Chondrocyte (in vitro differentiated cells): ENCODE measurements at places on chromosomes 1 and 21. TPM values are rescaled to one million over a fixed set of nuclear protein-coding genes. Genes with fewer than 3 reads are reported as not detected.

GRCh38 chr1:111736548-111737215 lies 2.5 kb downstream of the INKA2 start:
- H3K27ac ChIP-seq: no peak overlapping the region
- peaks cover 11% of the 10 kb centered on the region for H3K4me1 ChIP-seq

Gene PGLYRP4
- total RNA-seq: not detected in 3 replicates

- no peaks in the 10 kb centered on the region for H3K4me1 ChIP-seq
- no peak overlapping the region for H3K27ac ChIP-seq
- H3K27me3 ChIP-seq: no peaks in the 10 kb centered on the region
- H3K36me3 ChIP-seq: no peaks in the 10 kb centered on the region
Measured at GRCh38 chr1:2950926-2951305, 70.4 kb upstream of the ACTRT2 start.

Gene CFAP74
- total RNA-seq: not detected in 3 replicates

GRCh38 chr1:51301844-51302162 lies 28.6 kb downstream of the TTC39A start:
- peaks cover 24% of the 10 kb centered on the region for H3K4me1 ChIP-seq
- no peaks in the 10 kb centered on the region for H3K36me3 ChIP-seq
- DNase-seq: no peak
- H3K27ac ChIP-seq: no peak overlapping the region

DNA sequence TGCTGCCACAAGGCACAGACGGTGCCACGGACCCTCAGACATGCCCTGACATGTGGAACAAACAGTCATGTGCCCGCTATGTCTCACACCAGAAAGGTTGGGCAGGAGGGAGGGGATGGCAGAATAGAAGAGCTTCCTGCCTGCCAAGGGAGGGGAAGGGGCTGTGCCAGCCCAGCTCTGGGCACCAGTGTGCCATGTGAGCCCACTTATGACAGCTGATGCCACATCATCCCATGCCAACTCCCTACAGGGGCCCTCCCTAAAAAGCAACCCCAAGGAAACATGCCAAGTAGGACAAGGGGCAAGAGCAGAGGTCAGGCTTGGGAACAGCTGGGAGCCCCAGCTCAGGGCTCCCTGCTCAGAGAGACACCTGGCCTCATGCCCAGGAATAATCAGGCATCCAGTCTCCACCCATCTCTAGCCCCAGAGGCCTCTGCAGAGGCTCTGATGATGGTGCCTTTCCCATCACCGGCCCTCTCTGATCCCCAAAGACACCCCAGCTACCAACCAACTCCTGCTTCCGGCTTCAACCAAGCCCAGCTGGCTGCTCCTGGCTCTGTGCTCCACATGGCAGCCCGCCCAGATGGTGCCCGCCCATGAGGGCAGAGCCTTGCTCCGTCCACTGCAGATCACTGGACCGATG lies 10.3 kb downstream of the ADGRB2 start:
- no peaks in the 10 kb centered on the region for H3K27me3 ChIP-seq
- no peaks in the 10 kb centered on the region for H3K36me3 ChIP-seq
- no peak overlapping the region for H3K4me3 ChIP-seq
- peaks cover 57% of the 10 kb centered on the region for H3K4me1 ChIP-seq

Gene MAP3K7CL
- total RNA-seq: 12.8 to 99.2 TPM (median 93.1 TPM) in 3 replicates

Gene NEK2
- 2.3 to 4.1 TPM (median 3.2 TPM) in 3 replicates for total RNA-seq

Gene PADI1
- 0.41 to 0.97 TPM (median 0.70 TPM) in 3 replicates for total RNA-seq

Gene OR2M5
- not detected in 3 replicates for total RNA-seq

DNA sequence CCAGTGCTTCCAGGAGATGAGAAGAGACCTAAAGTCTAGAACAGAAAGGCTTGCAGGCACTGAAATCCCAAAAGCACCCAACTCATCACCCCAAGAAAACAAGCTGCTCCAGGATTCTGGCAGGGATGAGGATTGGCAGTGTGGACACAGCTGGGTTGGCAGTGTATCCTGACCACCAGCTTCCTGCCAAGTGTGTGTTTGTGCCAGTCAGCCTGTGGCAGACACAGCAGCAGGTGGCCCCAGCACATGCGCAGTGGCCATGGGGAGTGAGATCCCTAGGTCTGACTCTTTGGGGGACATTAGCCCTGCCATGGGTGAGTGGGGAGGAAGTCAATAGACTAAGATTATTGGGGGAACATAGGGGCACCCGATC lies 8.7 kb upstream of the SNAPIN start:
- peak; percentile 49 for DNase-seq
- H3K27ac ChIP-seq: peak overlapping the region; percentile 76
- no peaks in the 10 kb centered on the region for H3K27me3 ChIP-seq
- no peak overlapping the region for H3K4me3 ChIP-seq
- peaks cover 12% of the 10 kb centered on the region for H3K36me3 ChIP-seq
- peaks cover 7% of the 10 kb centered on the region for H3K4me1 ChIP-seq

DNA sequence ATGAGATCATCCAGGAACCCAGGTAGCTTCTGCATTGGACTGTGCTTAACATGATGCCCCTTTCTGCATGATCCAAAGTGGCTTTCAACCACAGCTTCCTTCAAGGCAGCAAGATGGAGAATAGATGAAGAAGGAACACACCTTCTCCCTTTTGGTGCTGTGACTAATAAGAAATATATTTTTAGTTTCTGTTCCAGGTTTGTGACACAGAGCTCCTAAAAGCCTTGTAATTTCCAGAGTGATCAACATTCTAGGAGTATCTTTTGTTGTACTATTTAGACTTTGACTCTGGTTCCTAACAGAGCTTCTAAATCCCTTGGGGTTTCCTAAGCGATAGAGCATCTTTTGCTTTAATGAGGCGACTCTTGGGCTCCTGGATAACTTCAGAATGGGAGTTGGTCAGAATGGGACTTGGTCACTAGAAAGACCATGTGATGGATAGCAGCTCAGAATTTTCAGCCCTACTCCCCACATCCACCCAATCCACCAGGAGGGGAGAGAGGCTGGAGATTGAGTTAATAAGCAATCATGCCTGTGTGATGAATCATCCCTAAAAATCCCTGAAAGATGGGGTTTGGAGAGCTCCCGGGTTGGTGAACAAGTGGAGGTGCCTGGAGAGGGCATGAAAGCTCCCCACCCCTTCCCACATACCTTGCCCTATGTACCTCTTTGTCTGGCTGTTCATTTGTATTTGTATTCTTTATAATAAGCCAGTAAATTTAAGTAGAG lies 134.8 kb downstream of the FGGY start:
- DNase-seq: no peak
- H3K27me3 ChIP-seq: no peaks in the 10 kb centered on the region
- no peak overlapping the region for H3K4me3 ChIP-seq
- no peak overlapping the region for H3K27ac ChIP-seq

Gene SFN
- not detected in 3 replicates for total RNA-seq

GRCh38 chr1:155892796-155893195 lies 18.4 kb downstream of the RIT1 start:
- peak overlapping the region; percentile 93 for H3K27ac ChIP-seq
- DNase-seq: no peak

GRCh38 chr1:16905868-16906702 lies 10.3 kb downstream of the RNU1-2 start:
- no peak overlapping the region for H3K27ac ChIP-seq
- no peak for DNase-seq

DNA sequence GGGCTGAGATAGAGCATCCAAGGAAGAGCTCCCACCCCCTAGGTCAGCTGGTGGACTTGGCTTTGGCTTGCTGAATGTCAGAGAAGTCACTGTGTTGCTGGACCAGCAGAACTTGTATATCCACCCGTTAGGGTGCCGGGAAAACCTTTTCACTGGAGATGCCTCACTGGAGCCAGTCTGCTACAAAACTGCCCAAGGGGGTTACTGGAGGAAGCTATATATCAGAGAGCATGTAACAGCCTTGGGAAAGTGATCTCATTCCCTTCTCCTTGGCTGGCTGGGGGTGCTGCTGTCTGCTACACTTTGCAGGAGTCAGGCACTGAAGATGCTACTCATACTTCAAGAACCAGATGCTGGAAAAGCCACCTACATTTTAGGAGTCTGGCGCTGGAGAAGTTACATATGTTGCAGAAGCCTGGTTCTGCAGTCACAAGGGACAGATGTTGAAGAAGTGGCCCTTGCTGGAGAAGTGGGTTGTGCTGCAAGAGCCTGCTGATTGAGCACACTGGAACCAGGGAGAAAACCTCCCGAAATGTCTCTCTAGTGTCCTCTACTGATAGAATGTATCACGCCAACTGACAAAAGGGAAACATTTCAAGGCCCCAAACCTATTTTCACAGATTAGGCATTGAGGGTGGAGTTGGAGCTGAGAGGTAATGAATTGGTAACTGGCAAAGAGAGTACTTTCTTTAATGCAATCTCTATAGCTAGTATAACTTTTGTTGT lies 250.6 kb downstream of the SPATA17 start:
- H3K36me3 ChIP-seq: no peaks in the 10 kb centered on the region
- H3K27ac ChIP-seq: no peak overlapping the region
- H3K4me1 ChIP-seq: no peaks in the 10 kb centered on the region
- H3K4me3 ChIP-seq: no peak overlapping the region

Gene HSD3B1
- total RNA-seq: not detected in 3 replicates

GRCh38 chr21:45922648-45923047 lies 58.9 kb upstream of the COL6A1 start:
- H3K4me3 ChIP-seq: no peak overlapping the region
- H3K4me1 ChIP-seq: peaks cover 8% of the 10 kb centered on the region
- H3K36me3 ChIP-seq: no peaks in the 10 kb centered on the region
- DNase-seq: no peak
- H3K27me3 ChIP-seq: no peaks in the 10 kb centered on the region

DNA sequence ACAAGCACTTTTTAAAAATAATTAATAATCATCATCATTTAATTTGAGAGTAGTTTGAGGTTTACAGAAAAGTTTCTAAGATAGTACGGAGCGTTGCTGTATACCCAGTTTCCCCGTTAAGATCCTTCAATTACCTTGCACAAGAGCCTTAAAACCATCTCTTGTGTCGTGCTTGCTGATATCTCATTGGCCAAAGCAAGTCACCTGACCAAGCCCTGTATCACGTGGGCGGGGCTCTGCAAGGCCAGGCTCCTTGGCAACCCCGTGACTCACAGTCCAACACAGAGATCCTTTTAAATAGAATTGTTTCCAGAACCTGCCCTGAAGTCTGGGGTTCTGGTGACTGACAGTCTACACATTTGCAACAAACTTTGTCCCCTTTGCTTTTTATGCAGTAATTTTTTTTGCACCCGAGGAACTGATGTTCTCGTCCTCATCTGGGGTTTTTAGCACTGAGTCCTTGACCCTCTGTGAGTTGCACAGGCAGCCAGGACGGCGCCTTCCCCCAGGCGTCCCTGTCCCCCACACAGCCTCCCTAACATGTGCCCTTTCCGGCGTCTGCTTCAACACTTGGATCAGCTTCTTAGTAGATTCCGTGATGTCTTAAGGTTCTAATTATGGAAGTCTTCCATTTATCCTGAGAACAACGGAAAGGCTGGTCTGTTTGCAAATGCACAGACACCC lies 183.3 kb upstream of the TMEM51 start:
- H3K4me3 ChIP-seq: no peak overlapping the region
- DNase-seq: no peak
- H3K27me3 ChIP-seq: no peaks in the 10 kb centered on the region
- peaks cover 5% of the 10 kb centered on the region for H3K36me3 ChIP-seq
- peaks cover 66% of the 10 kb centered on the region for H3K4me1 ChIP-seq

DNA sequence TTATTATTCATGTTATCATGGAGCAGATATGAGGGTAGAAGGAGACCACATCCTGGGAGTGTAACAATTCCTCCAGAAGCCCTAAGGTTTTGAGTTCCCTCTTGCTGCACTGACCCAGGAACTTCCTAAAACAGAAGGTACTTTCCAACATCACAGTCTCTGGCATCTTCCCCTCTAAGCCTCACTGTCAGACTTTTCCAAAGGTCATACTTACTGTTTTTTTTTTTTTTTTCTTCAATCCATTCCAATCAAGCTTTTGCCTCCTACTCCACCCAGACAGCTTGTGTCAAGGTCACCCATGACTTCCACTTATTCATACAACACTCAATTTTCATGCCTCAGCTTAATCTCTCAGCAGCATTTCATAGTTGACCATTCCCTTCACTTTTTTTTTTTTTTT lies 18.4 kb upstream of the UQCRHL start:
- no peaks in the 10 kb centered on the region for H3K27me3 ChIP-seq
- DNase-seq: no peak
- H3K36me3 ChIP-seq: no peaks in the 10 kb centered on the region
- H3K4me3 ChIP-seq: no peak overlapping the region
- peak overlapping the region; percentile 85 for H3K27ac ChIP-seq
- H3K4me1 ChIP-seq: peaks cover 13% of the 10 kb centered on the region

- peaks cover 8% of the 10 kb centered on the region for H3K4me1 ChIP-seq
- H3K27ac ChIP-seq: no peak overlapping the region
- peaks cover 17% of the 10 kb centered on the region for H3K27me3 ChIP-seq
- no peaks in the 10 kb centered on the region for H3K36me3 ChIP-seq
- no peak for DNase-seq
Measured at GRCh38 chr1:44616284-44616990, 57.8 kb downstream of the TMEM53 start.

- H3K4me1 ChIP-seq: peaks cover 54% of the 10 kb centered on the region
- no peaks in the 10 kb centered on the region for H3K36me3 ChIP-seq
- no peak overlapping the region for H3K27ac ChIP-seq
- no peak overlapping the region for H3K4me3 ChIP-seq
- no peak for DNase-seq
Measured at GRCh38 chr1:156691665-156692440, 13.5 kb downstream of the CRABP2 start.

Gene KISS1
- total RNA-seq: 0.77 to 0.95 TPM (median 0.82 TPM) in 3 replicates

DNA sequence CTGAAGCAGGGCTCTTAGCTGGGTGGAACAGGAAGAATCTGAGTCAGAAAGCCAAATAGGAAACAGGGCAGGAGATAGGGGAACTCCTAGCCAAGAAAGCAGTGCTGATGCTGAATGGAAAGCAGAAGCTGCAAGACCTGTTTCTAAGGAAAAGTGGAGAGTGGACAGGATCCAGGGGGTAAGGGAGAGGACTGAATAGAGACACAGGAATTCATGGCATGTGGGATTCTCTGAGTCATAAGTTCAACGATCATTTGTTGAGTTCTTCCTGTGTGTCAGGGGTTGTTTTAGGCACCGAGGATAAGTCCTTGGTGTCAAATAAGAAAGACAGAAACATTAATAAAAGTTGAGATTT lies 153.8 kb upstream of the FGGY start:
- H3K27me3 ChIP-seq: no peaks in the 10 kb centered on the region
- peaks cover 38% of the 10 kb centered on the region for H3K4me1 ChIP-seq
- H3K4me3 ChIP-seq: no peak overlapping the region
- no peak for DNase-seq
- peak overlapping the region; percentile 39 for H3K27ac ChIP-seq

Gene SORT1
- total RNA-seq: 84.1 to 107 TPM (median 107 TPM) in 3 replicates

Gene ADPRS
- 24.0 to 26.9 TPM (median 26.8 TPM) in 3 replicates for total RNA-seq

DNA sequence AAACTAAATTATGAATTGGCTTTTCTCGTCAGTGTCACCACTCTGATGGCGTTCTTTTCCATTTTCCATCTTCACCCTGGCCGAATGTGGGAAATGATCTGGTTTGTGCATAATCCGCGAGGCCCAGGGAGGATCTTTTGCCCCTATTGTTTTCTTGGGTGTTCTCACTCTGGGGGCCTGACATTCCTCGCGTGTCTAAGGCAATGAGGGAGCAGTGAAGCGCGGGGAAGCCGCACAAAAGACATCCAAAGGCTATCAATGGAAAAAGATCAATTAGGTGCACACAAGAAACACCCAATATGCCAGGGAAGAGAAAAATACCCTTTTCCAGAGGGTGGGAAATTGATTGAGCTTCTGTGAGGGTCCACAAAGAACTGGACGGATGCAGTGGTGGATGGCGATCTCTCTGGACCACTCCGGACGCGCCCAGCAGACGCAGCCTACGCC lies 941 bp upstream of the C1orf21 start:
- H3K4me3 ChIP-seq: peak overlapping the region; percentile 89
- H3K36me3 ChIP-seq: no peaks in the 10 kb centered on the region
- H3K27me3 ChIP-seq: no peaks in the 10 kb centered on the region

Gene ESPN
- 0.57 to 2.5 TPM (median 2.1 TPM) in 3 replicates for total RNA-seq

Gene DENND2C
- total RNA-seq: 3.0 to 3.8 TPM (median 3.3 TPM) in 3 replicates
